HT-29 (cell line): ENCODE measurements at places on chromosomes 3 and 15. TPM values are rescaled to one million over a fixed set of nuclear protein-coding genes. Genes with fewer than 3 reads are reported as not detected.

DNA sequence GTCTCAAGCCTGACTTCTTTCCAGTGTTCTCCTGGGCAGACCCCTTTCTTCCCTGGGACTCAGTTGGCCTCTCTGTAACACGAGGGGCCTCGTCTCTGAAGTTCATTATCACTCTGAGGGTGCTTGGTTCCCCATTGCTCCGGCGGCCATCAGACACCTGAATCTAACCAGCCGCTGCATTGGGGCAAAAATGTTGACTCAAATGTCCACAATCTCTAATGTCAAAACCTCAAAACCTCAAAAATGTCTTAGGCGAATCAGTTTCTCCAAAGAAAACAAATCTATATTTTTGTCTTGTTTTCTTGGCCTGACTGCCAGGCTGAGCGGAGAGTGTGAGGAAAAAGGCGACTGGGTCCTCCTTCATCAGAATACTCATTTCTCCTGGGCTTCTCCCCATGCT is 220.7 kb downstream of the VPS13C start:
- no peak for DNase-seq

Gene FAH
- 27.6 and 32.9 TPM in 2 replicates for total RNA-seq

Gene ITGA11
- not detected in 2 replicates for total RNA-seq

Gene SATB1
- total RNA-seq = 12.6 and 15.1 TPM in 2 replicates

Gene B3GALNT1
- not detected in 2 replicates for total RNA-seq

DNA sequence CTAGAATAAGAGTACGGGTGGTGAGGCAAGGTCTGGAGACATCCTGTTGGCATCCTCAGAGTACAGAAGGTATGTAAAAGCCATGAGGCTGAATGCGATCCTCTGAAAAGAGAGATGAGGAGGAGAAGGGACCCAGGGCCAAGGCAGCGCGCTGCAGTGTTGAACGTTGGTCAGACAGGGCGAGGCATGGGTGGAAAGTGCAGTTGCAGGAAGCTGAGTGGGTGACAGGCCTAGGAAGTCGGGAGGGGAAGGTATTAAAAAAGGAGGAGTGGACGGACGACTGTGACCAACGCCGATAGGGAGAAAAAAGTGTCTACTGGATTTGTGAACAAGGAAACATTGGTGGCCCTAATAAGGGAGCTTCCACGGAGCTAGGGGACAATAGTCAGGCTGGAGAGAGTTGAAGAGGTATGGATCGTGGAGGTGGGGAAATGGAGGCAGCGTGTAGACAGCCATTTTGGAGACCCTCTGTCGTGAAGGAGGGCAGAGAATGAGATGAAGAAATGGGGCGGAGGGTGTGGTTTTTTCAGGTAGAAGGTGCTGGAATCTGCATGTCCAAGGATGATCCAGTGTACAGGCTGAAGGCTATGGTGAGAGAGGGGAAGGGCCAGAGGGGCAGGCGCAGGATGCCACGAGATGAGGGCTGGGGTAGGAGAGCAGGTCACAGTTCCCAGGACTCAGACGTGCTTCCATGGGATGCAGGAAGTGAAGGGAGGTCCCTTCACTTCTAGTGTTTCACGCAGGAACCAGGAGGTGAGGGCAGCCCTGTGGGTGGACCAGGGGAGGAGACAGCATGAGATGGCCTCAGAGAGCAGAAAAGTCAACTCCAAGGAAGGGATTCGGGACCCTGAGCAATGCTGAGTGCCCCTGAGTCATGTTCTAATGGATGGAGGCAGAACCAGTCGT is 115.9 kb downstream of the ASB7 start:
- DNase-seq = peak; percentile 7

Gene COL6A5
- not detected in 2 replicates for total RNA-seq

GRCh38 chr3:35524856-35525255 is 114.5 kb upstream of the ARPP21 start:
- DNase-seq = no peak

Gene XCR1
- total RNA-seq = not detected in 2 replicates

Gene CILP
- total RNA-seq = 0.03 TPM in 1 of 2 replicates, not detected in the other

GRCh38 chr15:40985541-40986330 is 32.5 kb downstream of the CHAC1 start:
- no peak for DNase-seq

DNA sequence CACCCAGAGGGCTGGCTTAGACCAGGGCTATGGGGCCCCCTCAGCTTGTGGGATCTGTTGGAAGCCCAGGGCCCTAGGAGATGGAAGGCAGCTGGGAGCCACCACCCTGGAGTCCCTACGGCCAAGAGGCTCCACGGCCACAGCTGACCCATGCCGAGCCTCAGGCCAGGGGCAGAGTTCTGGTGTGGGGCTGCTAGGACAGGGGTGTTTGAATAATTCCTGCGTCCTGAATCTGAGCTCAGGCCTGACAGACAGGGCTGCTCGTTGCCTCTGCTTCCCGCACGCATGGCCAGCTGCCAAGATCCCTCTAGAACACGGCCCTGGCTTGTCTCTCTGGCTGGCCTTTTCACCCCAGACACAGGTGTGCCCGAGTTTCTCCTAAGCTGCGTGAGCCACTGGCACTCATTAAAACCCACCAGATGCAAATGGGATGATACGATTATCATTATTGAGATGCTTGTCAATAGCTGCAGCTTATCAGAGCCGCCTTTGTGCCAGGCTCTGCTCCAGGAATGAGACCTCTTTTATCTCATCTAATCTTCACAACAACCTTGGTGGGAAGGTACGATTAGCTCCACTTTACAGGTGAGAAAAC is 70.2 kb downstream of the EFCAB12 start:
- DNase-seq = no peak

Gene LSAMP
- not detected in 2 replicates for total RNA-seq

GRCh38 chr3:126100269-126100633 is 16.3 kb upstream of the SLC41A3 start:
- DNase-seq = no peak

Gene FYCO1
- total RNA-seq = 8.5 and 9.7 TPM in 2 replicates

GRCh38 chr3:9153904-9154619 is 95.4 kb downstream of the SRGAP3 start:
- DNase-seq = no peak

Gene MKRN2
- total RNA-seq = 10.8 and 13.5 TPM in 2 replicates

DNA sequence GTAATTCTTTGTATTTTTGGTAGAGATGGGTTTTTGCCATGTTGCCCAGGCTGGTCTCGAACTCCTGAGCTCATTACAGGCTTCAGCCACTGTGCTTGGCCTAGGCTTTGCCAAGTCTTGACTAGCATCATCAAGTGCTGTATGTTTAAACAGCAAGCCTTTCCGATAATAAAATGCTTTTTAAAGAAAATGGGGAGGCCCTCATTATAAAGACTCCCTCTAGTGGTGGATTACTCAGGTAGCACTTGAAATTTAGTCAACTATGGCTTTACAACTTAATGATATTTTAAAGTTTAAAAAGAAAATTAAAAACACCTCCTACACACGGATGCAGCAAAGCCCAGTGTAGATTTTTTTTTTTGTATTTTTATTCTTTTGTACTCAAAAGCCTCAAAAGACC is 213.6 kb downstream of the GAP43 start:
- peak; percentile 55 for DNase-seq

- no peak for DNase-seq
Observed at GRCh38 chr3:125075738-125076137, 19.9 kb upstream of the HEG1 start.

GRCh38 chr15:97745481-97746071 is 214.9 kb upstream of the ARRDC4 start:
- DNase-seq = peak; percentile 92

GRCh38 chr3:8460815-8461456 is 40.7 kb upstream of the LMCD1 start:
- no peak for DNase-seq

Gene CSK
- total RNA-seq = 54.7 and 60.2 TPM in 2 replicates

GRCh38 chr3:23762759-23763477 is 42.8 kb upstream of the UBE2E1 start:
- no peak for DNase-seq

- DNase-seq = no peak
Observed at GRCh38 chr15:73755481-73755880, 2.3 kb upstream of the INSYN1 start.

DNA sequence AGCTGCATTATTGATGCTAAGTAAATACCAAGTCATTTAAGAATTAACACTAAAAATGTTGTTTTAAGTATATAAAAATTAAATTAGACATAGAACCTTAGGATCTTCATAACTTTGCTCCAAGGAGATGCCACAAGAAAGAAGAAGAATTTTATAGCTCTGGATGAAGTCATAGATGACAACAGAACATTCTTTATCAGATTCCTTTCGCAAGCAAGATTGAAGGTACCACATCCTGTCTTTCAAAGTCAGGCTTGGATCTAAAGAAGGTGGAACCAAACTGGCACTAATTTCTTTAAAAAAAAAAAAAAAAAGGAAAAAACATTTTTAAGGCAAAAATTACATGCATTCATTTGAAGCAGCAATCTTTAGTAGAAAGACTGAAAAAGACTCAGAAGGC is 62.5 kb downstream of the POLQ start:
- no peak for DNase-seq

DNA sequence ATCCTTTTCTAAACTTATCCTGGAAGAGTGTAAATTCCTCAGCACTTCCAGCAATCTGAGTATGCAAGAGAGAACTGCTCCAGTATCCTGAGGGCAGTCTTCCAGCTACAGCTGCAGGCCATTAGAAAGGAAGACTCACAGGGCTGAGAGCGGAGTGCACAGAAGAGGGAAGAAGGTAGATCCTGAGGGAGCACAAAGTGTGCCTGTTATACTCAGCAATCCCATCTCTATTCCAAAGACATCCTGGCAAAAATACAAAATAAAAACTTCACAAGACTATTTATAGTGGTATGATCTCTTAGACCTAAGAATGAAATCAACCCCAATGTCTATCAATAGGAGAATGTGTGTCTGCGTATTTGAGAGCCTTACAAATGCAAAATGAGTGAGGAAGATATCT is 292.0 kb downstream of the ZIC1 start:
- no peak for DNase-seq
